Fibroblast of pulmonary artery (primary cell): ENCODE measurements at places on chromosomes 1 and 21.

DNA sequence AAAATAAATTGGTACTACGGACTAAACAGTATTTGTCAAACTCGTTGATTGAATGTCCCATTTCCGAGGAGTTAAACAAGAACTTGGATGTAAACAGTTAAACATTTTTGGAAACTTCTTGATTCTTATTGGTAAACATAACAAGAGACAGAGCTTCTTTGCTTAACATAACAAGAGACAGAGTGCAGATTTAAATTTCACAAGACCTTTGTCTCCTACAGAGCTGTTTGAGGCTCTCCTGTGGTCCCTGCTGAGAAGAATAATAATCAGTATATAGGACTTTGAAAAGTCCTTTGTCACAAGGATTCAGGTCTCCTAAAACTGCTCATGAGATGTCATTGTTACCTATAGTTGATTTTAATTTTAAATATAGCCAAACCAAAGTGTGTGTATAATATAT, 170.6 kb upstream of the C21orf91 start:
- DNase-seq = no peak

DNA sequence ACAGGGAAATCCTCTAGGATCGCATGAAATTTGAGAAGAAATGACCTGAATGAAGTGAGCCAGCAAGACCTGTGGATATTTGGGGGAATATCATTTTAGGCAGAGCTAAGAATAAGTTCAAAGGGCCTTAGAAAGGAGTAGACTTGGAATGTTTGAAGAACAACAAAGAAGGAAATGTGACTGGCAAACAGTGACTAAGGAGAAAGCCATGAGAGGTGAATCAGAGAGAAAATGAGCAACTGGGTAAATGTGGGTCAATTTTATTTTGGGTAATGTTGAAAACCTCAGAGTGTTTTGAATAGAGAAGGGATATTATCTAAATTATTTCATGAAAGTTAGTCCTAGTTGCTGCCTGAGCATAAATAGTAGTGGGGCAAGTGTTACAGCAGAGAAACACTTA, 672.8 kb downstream of the LMO4 start:
- DNase-seq = peak; percentile 36

- no peak for DNase-seq
These were observed 193.5 kb downstream of the PDE4B start for GRCh38 chr1:65986146-65986545.

GRCh38 chr1:212691561-212692071, 8.0 kb downstream of the BATF3 start:
- no peak for DNase-seq

DNA sequence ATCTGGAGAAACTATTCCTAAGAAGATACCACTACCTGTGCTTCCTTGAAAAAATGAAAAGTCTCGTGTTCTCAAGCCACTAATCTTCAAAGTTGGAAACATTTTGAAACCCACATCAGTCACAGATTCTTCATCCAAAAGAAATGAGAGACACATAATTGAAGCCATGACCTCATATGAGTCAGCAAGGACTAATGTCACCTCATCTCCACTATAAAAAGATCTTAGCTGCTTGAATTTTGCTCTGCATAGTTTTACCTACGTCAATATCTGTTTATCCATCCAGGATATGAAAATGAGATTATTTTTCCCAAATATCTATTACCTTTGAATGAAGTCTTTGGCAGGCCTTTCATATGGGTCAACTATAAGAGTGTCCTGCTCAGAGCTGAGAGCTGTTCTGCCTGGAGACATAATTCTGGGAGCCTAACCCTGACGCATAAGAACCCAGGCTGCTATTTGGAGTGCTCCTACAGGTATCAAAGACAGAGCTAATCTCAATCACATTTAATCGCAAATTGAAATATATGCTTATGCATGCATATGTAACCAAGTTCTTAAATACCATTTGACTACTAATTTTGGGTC, 312.5 kb upstream of the PKN2 start:
- DNase-seq = no peak
